ENCODE measurements at places on chromosomes 4 and X. TPM values are rescaled to one million over a fixed set of nuclear protein-coding genes. Genes with fewer than 3 reads are reported as not detected.

Gene UGT2B17
- not detected for total RNA-seq

Gene HDX
- 12.0 TPM for total RNA-seq

Gene RPL39
- total RNA-seq = 1,880 TPM

DNA sequence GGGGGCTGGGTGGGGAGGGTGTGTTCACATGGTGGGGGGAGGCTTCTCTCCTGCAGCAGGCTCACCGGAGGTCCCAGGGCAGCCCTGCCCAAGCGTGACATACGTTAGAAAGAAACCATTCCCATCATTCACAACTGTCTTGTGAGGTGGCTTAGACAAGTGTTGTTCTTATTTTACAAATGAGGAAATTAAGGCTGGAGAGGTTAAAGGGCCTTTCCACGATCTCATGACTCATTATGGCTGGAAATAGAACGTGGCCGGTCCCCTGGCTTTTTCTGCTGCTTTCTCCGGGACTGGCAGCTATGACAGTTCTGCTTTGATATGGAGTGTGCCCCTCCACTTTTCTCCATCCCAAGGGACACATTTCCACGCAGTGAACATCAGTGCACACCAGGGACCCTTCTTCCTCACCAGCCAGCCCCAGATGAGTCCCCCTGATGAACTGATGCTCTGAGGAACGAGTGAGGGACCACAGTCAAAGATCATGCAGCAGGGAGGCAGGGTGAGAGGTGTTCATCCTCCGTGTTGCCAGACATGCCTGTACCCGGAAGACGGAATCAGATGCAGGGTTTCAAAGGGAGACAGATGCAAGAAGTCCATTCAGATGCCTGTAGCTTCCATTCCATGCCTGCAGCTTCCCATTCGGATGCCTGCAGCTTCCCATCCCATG is 64.0 kb upstream of the ACSL1 start:
- no peaks in the 10 kb centered on the region for H3K27me3 ChIP-seq
- H3K4me3 ChIP-seq = no peak overlapping the region
- no peak for DNase-seq
- no peaks in the 10 kb centered on the region for H3K4me1 ChIP-seq

Data from thyroid gland (tissue), 4 donors.